ENCODE measurements at places on chromosomes 7 and 10.

DNA sequence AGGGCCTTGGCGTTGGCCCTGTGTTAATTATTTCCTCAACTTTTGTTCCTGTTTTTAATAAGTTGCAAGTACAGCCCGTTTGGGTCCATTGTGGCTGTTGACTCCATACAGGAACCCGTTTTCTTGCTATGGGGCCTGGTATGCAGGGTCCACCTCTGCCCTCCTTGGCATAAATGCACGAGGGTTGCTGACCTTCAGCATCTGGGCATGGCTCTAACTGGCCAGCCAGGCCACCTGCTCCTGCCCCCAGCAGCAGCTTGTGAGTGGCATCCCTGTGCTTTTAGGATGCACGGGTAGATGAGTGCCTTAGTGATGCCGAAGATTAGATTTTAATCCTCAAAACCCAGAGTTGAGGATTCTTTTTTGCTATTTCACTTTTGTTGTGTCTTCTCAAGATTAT lies 123.2 kb downstream of the GLRX3 start:
- no peak for DNase-seq

DNA sequence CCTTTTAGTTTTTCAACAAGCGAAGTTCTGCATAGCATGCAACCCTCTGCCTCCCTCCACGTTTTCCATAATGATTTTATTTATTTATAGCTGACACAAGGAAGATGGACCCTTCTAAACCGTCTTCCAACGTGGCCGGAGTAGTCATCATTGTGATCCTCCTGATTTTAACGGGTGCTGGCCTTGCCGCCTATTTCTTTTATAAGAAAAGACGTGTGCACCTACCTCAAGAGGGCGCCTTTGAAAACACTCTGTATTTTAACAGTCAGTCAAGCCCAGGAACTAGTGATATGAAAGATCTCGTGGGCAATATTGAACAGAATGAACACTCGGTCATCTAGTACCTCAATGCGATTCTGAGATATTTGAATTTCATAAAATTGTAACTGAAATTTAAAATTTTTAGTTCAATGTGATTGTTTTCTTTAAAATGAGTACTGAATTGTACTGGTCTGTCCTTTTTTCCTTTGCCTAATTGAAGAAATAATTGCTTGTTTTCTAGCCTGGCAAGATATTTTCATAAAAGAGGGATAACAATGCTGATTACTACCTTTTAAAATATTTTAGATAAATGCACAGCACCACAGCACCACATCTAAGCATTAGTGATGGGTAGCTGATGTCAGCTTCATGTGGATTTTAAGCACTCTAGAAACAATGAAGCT lies 41.5 kb upstream of the SLC39A12 start:
- DNase-seq: peak; percentile 66

- no peak for DNase-seq
Observed at GRCh38 chr10:78532480-78533042, 498.9 kb downstream of the RPS24 start.

GRCh38 chr10:124566981-124567835 lies 105.6 kb downstream of the LHPP start:
- DNase-seq: no peak

GRCh38 chr7:39465055-39465929 lies 100.9 kb upstream of the YAE1 start:
- peak; percentile 74 for DNase-seq

DNA sequence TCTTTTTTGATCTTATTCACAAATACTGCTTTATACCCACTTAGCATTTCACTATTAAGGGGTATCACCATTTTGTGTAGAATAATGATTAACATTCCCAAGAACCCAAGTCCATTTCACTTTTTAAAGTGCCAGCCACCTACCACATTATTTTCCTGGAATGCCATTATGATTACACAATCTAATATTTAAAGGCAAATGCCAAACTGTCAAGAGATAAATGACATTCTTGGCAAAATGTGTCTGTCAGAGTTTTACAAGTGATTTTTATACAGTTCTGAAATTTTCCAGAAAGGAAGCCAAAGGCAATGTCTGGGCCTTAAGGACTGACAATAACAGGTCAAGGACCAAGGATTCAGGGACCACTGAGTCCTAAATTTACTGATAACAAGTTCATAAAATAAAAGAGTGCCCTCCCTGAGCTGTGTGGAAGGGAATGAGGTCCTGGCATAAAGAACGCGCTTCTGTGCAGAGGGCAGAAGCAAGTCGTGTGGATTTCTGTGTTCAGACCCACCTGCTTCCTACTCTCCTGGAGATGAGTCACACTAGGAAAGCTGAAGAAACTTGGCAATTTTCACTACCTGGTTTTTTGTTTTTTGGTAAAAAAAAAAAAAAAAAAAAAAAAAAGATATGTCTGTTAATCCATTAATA lies 66.5 kb downstream of the UBE2H start:
- no peak for DNase-seq

DNA sequence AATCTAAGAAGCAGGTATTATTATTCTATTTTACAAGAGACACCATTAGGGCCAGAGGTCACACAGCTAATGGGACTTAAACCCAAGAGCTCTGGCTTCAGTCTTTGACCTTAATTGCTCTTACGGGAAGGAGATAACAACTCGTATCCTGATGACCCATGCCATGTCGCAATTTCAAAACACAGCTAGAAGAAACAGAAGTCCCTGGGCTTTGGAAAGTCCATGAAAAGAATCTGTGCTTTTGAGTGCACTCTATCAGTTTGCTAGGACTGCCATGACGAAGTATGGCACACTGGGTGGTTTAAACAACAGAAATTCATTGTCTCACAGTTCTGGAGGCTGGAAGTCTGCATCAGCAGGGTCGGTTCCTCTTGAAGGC lies 247.8 kb upstream of the AOAH start:
- no peak for DNase-seq

DNA sequence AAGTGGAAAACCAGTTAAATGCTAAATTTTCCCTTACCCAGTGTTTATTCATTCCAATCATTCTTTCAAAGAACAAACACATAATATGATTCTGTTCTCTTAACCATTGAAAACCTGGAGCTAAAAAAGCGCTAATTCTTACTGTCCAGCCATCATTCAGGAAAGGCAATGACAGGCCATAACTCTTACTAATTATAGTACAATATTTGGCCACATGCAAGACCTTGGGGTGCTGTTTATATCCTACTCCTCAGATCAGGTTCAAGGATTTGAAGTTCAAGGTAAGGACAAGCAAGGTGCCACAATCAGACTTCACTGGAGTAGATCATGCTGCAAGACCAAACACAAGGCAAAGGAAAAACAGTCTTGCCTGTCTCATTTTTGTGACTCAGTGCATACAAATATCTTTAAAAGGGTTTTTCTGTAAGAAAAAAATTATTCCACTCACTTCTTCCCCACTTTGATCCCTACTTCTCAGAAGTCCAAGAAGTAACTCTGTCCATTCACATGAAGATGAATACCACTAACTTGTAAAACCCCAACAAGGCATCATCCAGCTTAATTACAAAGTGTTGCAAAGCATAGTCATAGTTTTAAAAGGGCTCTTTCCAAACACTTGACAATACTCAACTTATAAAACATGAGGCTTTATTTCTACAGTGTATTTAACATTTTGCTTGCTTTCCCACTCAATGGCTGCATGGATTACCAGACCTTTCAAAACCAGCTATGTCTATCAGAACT lies 153.0 kb downstream of the DOCK4 start:
- peak; percentile 36 for DNase-seq

GRCh38 chr10:60534761-60535389 lies 145.2 kb upstream of the ANK3 start:
- DNase-seq: no peak

- no peak for DNase-seq
Observed at GRCh38 chr7:2503056-2503941, 16.3 kb upstream of the LFNG start.
